WERI-Rb-1 (cell line): ENCODE measurements at places on chromosomes 2 and 18.
A peak's percentile ranks its signal among the peaks of the same experiment; 100 is the strongest.

GRCh38 chr18:45441110-45441847 lies 174.0 kb upstream of the SLC14A2 start:
- no peak for DNase-seq

DNA sequence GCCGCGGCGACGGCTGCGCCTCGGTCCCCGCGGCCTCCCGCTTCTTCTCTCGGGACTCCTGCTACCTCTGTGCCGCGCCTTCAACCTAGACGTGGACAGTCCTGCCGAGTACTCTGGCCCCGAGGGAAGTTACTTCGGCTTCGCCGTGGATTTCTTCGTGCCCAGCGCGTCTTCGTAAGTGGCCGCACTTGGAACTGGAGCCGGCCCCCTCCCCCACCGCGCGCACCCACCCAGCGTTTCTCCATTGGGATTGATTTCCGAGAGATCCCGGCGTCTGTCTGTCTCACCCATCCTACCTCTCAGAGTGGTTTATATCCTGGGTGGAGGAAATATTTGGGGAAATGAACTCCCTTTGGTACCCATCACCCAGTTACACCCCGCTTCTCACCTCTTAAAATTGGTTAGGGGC lies 498 bp downstream of the ITGAV start:
- peak; percentile 49 for DNase-seq

- DNase-seq = no peak
Observed at GRCh38 chr2:120348134-120348736, 2.3 kb downstream of the INHBB start.

- DNase-seq = no peak
Observed at GRCh38 chr2:26488463-26489212, 10.7 kb upstream of the OTOF start.

GRCh38 chr2:205932861-205933260 lies 153.1 kb downstream of the INO80D start:
- DNase-seq = no peak

DNA sequence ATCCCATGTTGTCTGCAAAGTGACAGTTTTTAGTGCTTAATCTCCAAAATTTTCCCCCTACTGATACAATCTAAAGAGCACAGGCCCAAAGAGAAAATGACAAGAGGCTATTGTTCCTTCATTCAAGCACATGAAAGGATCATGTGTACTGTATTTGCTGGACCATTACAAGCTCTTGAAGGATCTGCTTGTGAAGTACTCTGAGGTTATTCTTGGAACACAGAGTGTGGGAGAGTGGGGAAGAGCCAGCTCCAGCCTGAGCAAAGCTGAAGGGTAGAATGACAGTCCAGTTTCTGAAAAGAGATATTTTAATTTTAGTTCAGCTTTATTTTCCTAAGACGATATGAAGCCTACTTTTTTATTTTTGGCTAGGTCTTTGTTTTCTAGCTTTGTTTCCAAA lies 112.2 kb downstream of the GALNT3 start:
- no peak for DNase-seq

DNA sequence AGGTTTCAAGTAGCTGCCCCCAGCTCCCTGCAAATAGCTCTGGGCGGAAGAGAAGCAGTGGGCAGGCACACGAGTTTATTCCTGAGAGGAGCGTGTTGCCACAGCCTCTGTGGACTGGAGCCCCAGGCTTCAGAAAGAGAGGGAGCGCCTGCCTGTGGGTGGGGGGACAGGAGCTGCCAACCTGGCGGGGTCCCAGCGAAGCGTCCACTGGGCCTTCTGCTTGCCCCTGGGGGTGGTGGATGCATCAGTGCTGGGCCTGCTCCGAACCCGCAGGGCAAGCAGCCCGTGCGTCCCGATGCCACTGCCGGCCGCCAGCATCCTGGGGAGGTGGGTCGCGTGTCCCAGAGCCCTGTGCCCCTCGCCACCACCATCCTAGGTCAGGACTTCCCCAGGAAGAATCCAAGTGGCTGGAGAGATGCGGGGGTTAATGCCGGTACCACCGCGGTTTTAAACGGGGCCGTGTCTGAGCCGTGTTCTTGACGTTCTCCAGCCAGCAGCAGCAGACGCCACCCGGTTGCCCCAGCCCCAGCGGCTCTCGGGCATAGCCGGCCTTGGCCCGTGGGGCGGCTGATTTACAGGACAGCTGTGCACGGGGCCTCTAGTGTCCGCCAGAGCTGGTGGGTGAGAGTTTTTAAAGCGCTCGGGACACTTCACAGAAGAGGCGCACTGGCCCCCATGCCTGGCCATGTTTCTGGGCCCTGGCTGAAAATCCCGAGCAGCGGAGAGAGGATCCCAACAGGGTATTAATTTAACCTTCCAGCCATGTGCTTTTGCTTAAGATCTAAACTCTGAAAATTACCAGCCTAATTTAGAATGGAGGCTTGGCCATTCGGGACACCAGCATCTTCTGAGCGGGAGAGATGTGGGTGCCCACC lies 84.7 kb downstream of the NFATC1 start:
- DNase-seq = no peak

DNA sequence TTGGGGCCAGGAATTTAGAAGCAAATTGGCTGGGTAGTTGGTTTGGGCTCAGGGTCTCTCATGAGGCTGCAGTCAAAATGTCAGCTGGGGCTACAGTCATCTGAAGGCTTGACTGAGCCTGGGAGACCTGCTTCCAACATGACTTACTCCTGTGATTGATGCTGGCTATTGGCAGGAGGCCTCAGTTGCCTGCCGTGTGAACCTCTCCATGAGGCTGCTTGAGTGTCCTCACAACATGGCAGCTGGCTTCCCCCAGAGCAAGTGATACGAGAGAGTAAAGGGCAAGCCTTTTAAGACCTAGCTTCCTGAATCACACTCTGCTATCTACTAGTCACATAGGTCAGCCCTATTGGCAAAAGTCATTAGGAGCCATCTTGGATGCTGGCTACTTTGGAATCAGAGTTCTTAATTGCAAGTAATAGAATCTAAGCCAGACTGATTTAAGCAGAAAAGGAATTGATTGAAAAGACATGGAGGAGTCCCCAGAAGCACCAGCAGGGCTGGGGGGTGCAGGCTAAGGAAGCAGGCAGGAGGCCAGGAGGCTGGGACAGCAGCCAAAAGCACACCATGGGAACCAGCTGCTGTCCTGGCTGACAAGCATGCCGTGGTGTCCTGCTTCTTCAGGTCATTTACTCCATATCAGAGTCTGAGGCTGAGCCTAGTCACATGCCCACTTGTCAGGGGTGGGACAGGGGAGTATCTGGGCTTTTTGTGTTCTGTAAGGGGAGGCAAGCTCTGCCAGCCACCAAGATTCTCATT lies 7.8 kb upstream of the GIGYF2 start:
- no peak for DNase-seq

- DNase-seq = no peak
Observed at GRCh38 chr2:151953467-151953866, 125.2 kb upstream of the ARL5A start.

DNA sequence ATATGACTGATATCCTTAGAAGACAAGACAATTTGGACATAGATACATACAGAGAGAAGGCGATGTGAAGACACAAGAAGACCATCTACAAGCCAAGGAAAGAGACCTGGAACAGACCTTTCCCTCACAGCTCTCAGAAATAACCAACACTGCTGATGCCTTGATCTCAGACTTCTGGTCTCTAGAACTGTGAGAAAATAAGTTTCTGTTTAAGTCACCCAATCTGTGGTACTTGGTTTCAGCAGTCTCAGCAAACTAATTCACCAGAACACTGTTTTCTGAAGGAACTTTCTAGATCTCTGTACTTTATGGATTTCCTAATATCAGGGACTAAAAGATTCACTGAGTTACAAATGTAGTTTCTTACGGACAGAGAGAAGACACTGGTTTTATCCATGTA lies 58.8 kb downstream of the NAB1 start:
- no peak for DNase-seq

GRCh38 chr18:44788334-44788733 lies 107.6 kb downstream of the SETBP1 start:
- DNase-seq = no peak

GRCh38 chr2:177551989-177552421 lies 159.4 kb downstream of the AGPS start:
- DNase-seq = no peak

GRCh38 chr18:40529478-40529877 lies 1425.6 kb upstream of the PIK3C3 start:
- no peak for DNase-seq

DNA sequence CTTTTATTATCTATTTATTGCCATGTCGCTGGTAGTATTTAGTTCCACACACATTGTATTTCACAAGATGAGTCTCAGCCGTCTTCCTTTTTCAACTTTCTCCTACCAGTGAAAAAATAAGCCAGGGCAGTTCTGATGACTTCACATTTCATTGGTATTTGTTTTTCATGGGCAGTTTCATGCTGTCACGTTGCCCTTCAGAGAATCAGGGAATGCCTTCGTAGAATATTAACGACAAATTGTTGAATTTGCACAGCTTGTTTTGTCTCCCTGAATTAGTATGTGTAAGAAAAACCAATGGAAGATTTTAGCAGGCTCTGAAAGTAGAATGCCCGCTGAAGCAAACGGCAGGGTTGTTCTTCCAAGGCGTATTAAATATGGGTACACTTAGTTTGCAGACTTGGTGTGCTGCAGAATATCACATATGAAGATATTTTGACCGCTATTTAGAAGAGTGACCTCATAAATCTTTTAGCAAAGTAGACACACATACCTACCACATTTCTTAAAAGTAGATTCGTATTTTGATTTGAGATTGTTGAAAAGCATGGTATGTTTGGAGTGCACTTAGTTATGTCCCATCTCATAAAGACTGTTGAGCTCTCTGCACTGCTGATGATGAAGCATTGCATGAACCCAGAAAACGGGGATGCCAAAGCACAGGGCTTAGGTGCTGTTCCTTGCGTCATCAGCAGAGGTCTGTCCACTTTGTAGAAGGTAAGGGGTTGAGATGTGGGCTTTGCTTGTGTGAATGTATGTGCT lies 2.9 kb downstream of the NEDD4L start:
- DNase-seq = peak; percentile 44

DNA sequence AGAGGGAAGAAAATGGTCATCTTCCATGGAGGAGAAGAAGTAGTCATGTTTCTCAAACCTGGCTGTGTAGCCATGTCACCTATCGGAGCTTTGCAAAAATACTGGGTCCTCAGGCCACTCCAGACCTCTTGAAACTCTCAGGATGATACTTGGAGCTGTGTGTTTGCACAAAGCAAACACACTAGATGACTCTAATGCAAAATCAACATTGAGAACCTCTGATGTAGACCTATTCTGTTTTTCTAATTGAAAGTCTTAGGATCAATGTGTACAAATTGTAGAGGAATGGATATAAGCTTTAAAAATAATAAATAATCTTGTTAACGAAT lies 444.3 kb downstream of the RND3 start:
- DNase-seq = no peak

DNA sequence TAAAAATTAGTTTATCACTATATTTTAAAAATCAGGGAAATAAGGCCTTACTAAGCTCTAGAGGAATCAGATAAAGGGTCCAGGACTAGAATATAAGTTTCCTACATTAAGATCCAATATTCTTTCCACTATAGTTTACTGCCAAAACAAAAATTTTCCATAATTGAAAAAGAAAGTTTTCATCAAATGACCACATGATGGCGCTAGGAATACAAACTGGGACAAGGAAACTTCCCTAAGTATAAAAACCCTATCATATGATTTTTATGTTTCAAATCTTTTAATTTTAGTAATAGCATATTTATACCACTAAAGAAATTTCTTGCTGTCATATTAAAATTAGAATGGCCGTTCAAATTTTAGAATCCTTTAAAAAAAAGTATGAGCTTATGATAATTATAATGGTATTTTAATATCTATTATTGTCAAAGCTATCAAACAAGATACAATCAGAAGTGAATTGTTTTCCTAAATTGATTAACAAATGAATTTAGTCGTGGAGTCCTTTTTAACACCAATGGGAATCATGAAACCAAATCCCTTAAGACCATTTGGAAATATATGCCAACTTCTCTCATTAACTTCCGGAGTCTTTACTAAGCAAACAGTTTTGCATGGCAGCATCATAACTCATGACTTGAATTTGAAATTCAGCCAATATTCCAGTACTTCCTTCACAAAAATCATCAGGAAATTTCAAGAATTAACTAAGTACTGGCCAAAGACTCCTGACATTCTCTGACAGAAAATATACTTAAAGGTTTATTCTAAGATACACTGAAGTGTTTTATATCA lies 70.3 kb downstream of the SCN1A start:
- no peak for DNase-seq

DNA sequence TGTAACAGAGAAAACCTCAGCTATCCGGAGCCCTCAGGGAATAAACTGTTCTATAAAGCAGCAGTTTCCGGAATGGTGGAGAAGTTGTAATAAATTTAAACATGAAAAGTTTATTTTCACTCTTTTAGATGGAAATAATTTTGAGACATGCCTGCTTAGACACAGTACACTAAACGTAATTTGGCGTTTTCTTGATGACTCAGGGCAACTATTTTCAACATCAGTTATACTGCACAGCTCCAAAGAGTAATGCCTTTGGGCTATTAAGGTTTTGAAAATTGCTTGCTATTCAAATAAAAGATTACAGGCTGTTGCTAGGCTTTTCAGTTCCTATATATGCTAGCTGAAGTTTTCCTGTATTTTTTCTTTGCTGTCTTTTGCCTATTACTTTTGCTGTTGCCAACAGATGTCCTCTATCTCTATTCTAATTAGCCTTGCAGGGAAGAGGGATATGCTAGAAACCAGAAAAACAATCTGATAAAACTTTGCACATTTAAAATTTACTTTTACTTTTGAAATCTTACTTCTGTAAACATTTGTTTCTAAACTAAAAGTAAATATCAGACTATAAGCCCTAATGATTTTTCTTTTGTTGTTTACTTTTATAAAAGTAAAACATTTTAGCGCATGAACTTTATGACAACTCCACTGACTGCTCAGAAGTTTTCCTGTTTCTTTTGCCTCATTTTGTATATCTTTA lies 113.4 kb upstream of the WDSUB1 start:
- DNase-seq = no peak

DNA sequence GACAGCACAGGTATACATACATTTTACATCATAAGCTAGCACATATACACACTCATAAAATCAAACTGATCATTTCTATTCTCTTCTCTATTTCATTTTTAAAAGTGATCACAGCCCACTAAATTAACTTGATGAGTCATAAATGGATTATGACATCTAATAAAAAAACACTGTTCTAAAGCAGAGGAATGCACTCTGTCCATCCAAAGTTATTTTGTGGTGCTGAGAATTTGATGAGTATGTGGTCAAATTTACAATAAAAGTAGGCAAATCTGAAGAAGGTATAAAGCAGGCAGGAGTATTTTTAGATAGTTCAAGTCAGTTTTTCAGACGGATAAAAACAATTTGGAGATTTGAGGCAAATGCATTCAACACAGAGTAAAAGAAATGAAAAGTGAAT lies 104.4 kb downstream of the NOL4 start:
- no peak for DNase-seq

- DNase-seq = no peak
Observed at GRCh38 chr2:233354971-233355574, 779 bp downstream of the DGKD start.

- DNase-seq = no peak
Observed at GRCh38 chr2:160794926-160795325, 301.3 kb upstream of the RBMS1 start.

- DNase-seq = no peak
Observed at GRCh38 chr2:127100251-127101047, 6.5 kb downstream of the BIN1 start.
